Left cardiac atrium (tissue), 4 donors: ENCODE measurements at places on chromosomes 3 and 15. TPM values are rescaled to one million over a fixed set of nuclear protein-coding genes. Genes with fewer than 3 reads are reported as not detected.

The NEK10 gene
- 6.1 TPM for total RNA-seq

GRCh38 chr15:64810497-64811326 is 14.7 kb downstream of the PIF1 start:
- DNase-seq: no peak

DNA sequence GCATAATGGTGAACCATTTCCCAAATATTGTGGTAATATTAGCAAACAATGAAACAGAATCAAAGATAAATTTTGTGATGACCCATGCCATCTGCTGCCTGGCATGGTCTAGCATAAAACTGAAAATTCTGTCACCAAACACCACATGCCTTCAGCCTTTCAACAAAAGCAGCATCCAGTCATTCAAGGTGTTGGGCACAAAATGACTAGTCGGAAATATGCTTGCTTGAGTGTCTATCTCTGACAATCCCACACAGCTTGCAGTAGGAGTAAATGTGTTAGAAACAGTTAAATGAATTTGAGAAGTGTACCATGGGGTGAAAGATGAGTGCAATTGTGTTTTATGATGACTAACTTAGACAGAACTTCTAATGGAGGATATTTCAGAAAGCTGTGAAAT is 61.7 kb upstream of the CDIN1 start:
- no peak for DNase-seq

- DNase-seq: no peak
Observed at GRCh38 chr15:31081588-31082250, 19.8 kb downstream of the TRPM1 start.

The GCSAM gene
- total RNA-seq: 0.35 TPM

- no peak for DNase-seq
Observed at GRCh38 chr3:15768421-15769255, 29.1 kb downstream of the ANKRD28 start.

The TGM4 gene
- not detected for total RNA-seq

DNA sequence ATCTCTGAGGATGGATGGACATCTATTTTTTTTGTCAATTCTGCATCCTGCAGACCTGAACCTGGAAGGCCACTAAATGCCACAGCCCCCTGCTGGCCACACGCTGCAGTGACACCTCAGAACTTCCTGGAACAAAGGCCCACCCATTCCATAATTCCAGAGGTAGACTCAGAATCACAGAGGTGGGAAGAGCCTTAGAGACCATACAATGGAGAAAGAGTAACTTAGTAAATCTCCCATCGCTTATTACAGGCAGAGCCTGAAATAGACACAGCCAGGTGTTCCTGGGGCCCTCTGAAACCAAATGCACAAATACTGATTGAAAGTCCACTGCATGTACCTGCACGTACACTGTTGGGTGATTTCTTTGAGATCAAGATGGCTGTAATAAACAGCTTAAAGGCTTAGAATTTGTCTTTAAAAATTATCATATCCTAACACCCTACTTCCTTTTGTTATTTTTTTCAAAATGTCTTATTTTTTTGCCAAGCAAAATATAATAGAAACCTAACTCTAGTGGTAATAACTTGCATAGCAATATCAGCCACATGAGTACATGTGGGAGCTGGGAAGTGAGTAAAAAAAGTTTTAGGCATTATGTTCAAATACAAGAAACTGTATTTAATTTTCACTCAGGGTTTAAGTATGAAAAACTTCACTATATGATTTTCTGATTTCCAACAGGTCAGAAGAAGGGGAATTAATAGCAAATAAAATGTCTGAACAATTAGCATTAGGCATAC is 62.7 kb downstream of the EOMES start:
- peak; percentile 70 for DNase-seq

- DNase-seq: no peak
Observed at GRCh38 chr3:4030624-4031023, 231.4 kb downstream of the LRRN1 start.
